K562 (cell line): ENCODE measurements at places on chromosomes 3 and 15.

GRCh38 chr15:74781431-74782258, at the start of gene CSK:
CSK (plus strand) TSS chr15:74782080; CDS start chr15:74798298, 16,218 bp downstream.
- DNase-seq, result peak; percentile 84

GRCh38 chr3:134803051-134803505, 8.0 kb downstream of the EPHB1 start:
- no peak for DNase-seq

- DNase-seq, result no peak
Measured at GRCh38 chr15:44381236-44381635, 46.2 kb upstream of the CTDSPL2 start.

GRCh38 chr15:47987908-47988532, 132.8 kb upstream of the SLC24A5 start:
- DNase-seq, result peak; percentile 17

DNA sequence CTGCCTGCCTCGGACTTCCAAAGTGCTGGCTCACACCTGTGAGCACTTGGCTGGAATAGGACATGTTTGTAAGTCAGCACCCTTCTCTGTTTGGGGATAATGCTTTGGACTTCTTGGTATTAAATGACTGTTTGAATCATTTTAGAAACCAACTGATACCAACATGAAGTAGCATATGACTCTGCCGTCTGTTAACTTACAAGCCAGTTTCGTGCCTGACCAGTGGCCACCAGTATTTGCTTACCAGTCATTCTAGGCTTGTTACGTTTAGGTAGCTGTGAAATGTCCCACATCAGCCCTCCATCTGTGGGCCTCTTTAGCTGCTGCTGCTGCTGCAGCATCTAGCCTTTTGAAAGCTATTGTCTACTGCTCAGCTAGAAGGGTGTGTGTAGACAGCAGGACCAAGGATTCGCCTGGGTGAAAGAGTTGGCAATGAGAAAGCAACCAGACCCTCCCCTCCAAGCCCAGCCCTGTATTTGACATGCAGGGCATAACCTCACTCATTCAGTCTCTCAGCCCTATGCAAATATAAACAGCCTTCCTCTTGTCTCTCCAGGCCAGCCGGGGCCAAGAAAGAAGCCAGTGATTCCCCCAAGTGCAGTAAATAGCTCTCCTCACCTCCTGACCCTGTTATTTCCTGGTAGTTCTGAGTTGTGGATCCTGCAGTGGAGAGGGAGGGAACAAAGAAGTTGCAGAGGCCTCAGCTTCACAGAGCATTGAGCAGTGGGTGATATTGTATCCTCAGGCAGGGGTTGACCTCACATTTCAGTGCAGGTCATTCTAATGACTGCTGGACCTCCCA, 51.0 kb downstream of the NKIRAS1 start:
- peak; percentile 20 for DNase-seq

- no peak for DNase-seq
Measured at GRCh38 chr3:48621461-48621869, at the start of gene TMEM89. TMEM89 (minus strand) TSS chr3:48621769; CDS start chr3:48621756, 13 bp downstream.

DNA sequence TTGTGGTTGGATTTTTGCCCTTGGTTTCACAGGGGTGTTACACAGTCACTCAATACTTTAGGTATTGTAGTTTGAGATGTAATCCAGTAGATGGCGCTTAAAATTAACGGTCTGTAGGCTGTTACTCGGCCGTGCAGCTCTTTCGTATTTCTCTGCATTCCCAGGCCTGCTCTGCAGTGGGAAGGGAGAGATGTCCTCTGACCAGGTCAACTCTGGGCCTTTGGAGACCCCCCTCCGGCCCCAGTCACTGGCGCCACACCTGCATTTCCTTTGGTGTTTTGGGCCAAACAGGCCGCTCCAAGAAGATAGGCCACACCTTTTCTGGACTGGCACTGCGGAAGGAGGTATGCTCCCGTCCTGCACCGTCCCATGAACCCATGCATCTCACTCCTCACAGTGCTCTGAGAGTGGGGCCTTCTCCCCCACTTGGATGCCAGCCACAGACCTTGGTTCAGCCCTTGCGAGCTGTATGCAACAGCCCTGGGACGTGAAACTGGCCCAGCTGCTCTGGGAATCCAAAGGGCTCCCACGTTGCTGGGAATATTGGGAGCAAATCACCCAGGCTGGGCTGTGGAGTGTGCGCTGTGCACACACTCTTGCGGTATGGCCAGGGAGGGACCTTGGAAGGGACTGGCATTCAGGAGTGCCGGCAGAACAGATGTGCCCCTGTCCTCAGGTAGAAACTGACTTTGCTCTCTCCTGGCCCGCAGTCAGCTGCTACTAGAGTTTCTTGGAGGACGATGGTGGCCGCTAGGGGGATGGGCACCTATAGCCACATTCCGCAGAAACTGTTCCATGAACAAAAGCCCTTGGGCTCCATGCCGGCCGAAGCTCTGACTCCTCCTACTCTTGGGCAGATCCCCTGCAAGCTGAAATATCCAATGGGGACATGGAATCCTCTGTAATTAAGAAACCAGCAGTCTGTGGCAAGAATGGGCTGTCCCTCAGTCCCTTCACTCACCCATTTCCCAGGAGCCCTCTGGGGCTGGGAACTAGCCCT, 410.5 kb upstream of the CADM2 start:
- no peak for DNase-seq

DNA sequence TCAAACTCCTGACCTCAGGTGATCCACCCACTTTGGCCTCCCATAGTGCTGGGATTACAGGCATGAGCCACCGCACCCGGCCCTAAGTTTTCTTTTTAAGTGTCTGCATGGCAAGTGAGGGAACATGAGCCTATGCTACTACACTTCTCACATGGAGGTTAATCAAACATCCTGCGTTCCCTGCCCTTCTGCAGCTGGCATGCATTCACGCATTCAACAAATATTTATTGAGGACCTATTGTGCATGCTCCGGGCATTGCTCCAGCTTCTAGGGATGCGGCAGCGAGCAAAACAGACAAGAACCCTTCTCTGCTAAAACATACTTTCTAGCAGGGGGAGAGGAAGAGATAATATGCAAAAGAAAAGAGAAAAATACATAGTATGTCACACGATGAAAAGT, 42.6 kb upstream of the ACKR4 start:
- no peak for DNase-seq

- no peak for DNase-seq
Measured at GRCh38 chr15:32671339-32672325, 30.1 kb downstream of the SCG5 start.

DNA sequence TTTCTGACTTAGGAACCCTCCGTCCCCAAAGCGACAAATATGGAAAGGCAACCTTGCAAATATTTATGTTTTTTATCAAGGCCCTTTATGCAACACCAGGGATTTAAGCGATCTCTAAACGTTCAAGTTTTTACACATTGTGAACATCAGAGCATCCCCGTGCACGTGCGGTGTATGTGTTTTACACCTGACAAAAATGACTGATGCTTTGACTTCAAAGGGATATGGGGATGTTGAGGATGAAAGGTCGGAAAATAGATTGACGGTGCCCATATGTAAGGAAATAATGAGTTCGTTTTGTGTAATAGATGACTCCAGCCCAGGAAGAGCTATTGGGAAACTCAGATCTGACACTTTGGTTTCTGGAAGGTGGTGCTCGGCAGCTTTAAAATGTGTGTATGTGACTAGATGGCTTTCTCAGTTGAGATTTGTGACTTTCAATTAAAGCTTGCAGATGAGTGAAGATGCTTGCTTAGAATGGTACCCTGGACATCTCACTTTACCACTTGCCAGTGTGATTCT, 866 bp downstream of the SLC49A4 start:
- DNase-seq, result no peak

- peak; percentile 89 for DNase-seq
Measured at GRCh38 chr15:78353093-78353492, 12.9 kb downstream of the CRABP1 start.

DNA sequence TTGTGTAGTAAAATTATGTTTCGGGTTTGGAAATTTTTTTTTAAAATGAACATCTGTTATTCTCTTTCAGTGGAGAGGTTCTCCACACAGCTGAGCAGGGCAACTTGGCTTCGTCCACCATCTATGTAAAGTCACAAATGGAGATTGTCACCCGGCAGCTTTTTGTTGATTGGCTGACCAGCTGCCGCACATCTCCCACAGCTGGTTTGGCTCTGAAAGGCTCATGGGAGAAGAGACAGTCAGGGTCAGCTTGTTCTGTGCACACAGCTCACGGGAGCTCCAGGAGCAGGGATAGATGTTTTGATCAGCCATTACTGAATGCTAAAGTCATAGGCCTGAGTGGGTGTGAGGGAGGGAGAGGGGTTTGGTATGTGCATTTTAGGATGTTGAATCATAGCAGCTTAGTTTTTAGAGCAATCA, 12.9 kb upstream of the CCDC80 start:
- DNase-seq, result no peak

DNA sequence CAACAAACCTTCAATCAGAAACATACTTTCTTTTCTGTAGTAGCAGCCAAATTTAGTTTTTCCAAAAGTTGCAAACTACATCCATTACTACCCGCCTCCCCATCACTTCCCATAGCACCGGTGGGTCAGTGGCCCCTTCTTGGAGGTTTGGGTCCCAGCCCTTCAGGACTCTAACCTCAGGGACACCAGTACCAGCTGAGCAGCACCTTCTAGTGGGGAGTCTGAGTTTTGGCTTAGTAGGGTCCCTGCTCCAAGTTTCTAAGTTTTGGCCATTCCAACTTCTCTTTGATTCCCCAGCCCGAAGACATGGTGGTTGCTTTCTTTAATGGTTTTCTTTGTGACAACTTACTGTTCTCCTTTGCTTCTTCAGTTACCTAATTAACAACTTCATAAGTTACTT, 160.6 kb downstream of the ECT2 start:
- no peak for DNase-seq

- no peak for DNase-seq
Measured at GRCh38 chr15:71471347-71471746, 339.0 kb upstream of the NR2E3 start.

- DNase-seq, result no peak
Measured at GRCh38 chr3:20038699-20039465, 1.4 kb upstream of the KAT2B start.

GRCh38 chr3:65902304-65902793, 136.4 kb downstream of the MAGI1 start:
- DNase-seq, result no peak

DNA sequence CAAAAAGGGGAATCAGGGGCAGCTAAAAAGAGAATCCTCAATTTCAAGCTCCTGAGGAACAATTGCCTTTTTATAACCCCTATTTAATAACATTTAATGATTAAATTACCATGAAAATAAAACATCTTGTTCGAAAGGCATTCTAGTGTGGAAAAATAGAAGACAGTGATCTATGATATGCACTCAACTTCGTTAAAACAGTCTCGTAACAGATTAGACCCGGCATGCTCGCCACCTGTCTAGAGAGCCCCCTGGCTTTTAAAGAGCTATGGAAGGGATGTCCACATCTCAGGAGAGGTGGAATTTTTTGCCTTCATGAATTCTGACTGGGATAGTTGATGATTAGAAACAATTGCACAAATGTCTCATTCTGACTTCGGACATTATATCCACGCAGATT, 153.7 kb upstream of the MDFIC2 start:
- DNase-seq, result no peak

DNA sequence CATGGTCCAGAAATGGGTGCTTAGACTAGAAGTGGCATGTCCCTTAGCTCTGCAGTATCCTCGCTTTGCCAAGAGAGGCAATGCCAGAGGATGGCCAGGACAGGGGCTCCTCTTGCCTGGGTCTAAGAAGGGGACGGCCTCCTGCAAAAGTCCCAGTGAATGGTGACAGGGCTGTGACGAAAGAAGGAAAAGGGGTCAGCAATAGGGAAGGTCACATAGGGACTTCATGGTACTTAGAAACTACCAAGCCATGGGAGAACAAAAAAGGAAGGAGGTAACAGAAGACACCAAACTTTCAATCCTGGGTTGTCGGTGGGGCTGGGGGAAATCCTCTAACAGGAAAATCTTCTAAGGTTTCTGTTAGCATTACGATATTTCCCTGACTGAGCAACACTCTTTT, 36.2 kb upstream of the ATOSA start:
- DNase-seq, result no peak
